ENCODE measurements at places on chromosomes 4 and X.

DNA sequence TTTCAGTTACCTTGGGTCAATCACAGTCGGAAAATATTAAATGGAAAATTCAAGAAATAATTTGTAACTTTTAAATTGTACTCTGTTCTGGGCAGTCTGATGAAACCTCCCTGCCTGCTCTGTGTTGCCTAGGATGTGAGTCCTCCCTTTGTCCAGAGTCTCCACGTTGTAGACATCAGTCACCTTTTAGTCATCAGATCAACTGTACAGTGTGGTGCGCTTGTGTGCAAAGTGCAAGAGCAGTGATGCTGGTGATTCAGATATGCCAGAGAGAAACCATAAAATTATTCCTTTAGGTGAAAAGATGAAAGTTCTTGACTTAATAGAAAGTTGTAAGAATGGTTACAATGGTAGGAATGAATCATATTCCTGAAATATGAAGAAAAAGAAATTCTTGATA lies 1.4 kb downstream of the SPATA4 start:
- no peak for DNase-seq

GRCh38 chr4:147361726-147362125 lies 119.2 kb upstream of the EDNRA start:
- no peak for DNase-seq

GRCh38 chr4:148057516-148057915 lies 325.6 kb downstream of the ARHGAP10 start:
- DNase-seq = no peak

- DNase-seq = no peak
Measured at GRCh38 chrX:112889400-112889799, 48.8 kb upstream of the AMOT start.

DNA sequence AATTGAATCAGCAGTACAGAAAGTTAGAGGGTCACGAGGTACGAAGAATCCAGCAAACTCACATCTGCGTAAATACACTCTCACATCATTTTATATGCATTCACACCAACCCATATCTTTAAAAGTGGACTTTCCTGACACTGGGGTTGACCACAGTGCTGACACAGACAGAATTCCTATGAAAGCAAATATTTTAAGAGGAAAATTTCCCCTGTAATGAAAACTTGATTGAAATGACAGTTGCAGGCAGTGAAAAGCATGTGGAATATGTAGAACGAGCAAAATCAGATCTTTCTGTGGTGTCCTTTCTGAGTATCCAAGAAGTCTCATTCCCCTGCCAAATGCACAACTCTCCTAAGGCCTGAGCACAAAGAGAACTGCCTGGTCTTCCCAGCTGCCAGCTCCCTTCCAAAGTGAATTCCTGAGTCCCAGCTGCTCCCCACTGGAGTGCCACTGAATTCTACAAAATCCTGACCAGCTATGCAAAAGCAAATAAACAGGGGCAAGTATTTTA lies 50.5 kb upstream of the FAM9C start:
- no peak for DNase-seq

DNA sequence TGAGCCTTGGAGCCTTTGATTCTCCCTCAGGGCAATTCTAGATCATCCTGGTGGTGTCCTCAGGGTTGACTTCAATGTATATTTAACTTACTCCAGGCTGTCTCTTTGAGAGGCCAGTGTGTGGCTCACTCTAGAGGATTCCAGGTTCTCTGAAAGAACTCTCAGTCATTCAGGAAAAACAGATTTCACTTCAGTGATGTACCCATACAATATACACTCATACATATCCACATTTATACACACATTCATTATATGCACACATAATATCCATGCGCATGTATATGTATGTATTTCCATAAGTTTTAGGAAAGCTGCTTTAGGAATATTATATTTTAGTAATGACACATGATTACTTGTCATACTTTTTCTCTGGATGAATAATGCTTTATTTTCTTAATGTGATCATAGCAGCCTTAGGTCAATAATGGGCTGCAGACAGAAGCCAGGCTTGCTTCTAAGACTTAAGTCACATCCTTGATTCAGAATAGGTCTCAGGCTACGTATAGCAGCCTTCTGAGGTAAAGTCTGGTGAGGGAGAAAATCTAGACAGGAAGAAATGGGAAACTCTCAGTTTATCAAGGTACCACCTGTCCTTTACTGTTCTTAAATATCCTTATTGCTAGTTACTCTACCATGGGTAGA lies 397.0 kb downstream of the GPAT3 start:
- DNase-seq = no peak

- DNase-seq = no peak
Measured at GRCh38 chr4:39587881-39588280, 50.8 kb downstream of the SMIM14 start.

DNA sequence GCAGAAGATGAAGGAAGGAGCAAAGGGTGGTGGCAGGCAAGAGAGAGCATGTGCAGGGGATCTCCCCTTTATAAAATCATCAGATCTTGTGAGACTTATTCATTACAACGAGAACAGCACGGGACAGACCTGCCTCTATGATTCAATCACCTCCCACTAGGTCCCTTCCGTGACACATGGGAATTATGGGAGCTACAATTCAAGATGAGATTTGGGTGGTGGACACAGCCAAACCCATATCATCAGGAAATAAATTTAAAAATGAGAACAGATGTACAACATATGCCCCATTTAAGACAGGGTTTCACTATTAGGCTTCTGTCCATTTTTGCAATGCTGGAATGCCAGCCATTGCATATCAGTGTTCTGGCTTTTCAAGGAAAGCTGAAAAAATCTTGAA lies 346.7 kb upstream of the SLIT2 start:
- DNase-seq = no peak

DNA sequence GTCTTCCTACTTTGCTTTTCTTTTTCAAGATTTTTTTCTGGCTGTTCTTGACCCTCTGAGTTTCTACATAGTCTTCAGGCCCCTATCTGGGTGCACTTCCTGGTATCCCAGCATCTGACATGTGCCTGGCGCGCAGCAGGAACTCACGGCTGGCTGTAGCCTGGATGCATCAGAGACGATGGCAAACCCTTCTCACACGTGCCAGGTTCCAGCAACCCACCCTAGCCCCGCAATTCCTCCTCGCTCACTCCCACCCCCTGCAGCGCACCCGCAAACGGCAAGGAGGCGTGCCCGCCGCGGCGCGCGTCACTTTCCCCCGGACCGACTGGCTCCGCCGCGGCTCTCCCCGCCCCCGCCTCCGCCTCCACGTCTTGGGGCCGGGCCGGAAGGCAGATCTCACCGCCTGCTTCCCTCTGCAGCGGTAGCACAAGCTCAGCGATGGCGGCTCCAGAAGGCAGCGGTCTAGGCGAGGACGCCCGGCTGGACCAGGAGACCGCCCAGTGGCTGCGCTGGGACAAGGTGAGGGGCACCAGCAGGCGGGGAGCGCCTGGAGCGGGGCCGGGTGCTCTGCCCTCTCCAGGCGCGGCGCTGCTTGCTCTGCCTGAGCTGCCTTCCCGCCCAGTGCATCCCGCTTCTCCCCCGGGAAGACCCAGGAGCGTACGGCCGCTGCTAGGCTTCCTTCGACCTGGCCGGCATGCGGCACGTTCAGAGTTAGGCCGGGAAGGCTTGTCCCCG lies at the start of gene PGM2:
TSS of gene PGM2 (plus strand) at position 392 of the 735 bp plus-strand sequence. CDS start at position 439, 47 bp downstream.
- peak; percentile 72 for DNase-seq

DNA sequence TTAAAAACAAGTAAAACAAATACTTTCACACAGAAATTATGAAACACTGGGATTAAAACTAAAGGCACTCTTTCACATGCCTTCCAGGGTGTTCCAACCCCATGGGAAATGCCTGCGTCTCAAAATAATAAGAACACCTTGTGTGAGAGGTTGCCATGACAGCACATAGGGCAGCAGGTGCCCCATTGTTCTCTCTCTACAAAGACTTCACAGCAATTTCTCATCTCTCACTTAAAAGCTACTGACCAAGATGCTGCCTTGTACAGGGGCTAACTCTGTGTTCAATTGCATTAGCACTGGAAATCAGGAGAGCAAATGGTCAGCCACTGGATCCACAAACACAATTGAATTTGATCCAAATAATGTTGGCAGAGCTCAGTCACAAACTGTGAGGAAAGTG lies 102.5 kb upstream of the GALNTL6 start:
- peak; percentile 78 for DNase-seq

- no peak for DNase-seq
Measured at GRCh38 chr4:106594291-106594952, 225.8 kb upstream of the GIMD1 start.

DNA sequence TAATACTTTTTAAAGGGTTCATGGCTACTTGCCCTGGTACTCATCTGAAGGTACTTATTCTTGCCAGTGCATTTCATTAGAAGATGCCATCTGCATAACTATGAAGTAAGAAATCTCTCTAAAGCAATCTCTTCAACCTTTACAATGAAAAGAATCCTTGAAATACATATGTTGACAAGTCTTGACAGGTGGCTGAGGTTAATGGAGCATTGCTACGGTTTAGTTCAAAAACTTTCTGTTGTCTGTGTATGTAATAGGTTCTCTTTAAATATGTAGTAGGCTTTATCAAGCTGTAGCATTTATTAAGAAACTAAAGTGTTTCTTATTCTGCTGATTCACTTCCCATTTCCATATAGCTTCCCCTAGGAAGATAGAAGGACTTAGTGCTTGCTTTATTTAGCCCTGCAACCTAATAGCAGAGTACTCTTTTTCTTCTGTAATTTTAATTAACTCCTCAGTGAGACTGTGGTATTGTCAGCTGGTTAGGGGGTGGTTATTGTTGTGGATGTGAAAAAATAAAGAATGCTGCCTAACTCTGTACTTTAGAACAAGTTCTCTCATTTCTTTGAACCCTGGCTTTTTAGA lies 39.3 kb downstream of the SLAIN2 start:
- no peak for DNase-seq

DNA sequence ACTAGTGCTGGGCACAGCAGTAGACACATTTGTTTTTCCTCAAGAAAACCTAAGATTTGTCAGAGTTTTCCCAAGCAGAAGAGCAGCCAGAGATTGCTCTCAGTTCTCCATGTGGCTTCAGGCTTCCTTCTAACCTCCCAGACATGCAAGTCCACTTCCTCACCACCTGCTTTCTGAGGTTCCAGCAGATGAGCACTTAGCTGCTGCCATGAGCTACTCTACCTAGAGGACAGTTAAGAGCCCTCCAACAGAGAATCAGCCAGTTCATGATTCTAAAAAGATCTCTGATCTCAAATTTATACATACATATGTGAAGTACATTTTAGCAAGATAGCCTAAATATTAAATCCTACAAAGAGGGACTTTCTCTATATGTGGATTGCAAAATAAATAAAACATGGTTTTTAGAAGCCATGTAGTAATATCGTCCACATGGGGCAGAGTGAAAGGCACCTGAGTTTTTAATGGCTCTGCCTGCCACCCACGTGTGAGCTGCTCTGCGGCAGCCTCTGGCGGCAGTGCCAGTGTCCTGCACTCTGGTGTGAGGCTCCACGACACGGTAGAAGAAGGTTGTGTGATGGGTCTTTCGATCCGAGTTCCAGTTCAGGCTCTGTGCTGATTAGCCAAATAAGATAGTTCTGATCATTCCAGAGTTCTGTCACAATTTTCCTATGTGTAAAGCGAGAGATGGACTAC lies 10.3 kb downstream of the CYP4V2 start:
- DNase-seq = no peak

DNA sequence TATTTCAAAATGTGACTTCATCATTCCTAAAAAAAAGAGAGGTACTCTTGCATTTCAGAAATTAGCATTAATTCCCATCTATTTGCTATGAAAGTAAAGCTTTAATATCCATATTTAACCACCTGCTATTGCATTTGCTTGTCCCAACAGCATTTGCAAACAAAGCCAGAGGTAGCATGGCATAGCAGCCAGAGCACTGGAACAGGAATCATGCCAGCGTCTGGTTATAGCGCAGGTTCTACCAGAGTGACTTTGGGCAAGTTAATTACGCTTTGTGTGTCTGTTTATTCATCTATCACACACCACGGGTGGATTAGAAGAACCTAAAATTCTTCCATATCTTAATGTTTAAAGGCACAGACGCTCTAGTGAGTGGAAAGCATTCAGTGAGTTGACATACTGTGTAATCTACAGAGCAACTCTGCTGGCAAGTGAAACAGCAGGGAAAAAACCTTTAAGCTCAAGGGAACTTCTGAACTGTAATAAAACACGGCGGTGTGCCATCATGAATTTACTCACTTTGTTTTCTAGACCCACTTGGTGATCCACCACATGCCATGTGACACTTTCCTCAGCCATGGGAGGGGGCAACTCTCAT lies 76.6 kb upstream of the QRFPR start:
- DNase-seq = no peak

DNA sequence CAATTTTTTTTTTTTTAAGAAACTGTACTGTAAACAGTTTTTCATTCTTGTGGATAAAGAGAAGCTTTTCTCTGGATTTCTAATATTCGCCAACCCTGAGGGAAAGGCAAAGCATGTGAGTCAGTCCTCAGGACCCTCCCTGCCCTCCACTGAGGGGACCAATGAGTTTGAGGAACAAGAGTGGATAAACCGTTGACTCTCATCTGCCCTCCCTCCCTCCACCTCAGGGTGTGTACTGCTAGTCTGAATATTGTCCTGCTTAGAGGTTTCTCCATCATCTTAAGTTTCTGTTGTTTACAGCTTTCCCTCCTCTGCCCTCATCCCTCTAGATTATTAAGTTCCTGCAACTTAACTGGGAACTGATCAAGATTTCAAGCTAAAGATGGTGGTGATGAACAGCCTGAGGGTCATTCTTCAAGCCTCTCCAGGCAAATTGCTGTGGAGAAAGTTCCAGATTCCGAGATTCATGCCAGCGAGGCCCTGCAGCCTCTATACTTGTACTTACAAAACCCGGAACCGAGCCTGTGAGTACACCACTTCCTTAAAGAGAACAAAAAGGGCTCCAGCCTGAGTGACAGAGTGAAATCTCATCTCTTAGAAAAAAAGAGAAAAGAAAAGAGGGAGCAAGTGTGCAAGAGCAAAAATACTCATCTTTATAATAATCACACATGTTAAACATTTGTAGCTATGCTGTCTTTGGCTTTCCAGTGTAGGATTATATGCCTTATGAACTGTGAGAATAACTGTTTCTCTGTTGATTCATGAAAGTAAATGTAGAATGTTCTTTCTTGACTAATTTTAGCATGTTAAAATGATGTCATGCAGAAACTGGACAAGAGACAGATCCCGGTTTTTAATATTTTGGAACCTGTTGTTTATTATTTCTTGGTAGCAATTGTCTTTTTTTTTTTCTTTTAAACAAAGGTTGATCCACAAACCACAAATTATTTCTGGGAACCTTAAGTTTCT lies 11.9 kb downstream of the CA5B start:
- DNase-seq = no peak

DNA sequence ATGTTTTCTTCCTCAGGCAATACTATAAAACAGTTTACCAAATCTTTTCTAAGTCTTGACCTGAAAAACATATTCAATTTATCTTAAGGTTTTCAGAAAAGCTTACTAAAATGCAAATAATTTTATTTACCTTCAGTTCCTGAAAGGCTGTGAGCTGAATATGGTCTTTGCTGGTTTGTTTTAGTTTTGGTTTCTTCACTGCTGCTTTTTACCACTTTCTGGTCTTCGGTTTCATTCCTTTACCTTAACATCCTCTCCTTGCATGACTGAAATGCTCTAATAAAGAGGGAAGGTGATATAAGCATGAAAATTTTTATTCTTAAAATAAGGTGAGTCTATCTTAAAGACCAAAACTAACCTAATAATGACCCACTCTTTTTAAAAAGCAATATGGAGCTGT lies 97.1 kb upstream of the NRK start:
- no peak for DNase-seq

GRCh38 chr4:21366840-21367239 lies 581.7 kb downstream of the KCNIP4 start:
- no peak for DNase-seq

- DNase-seq = no peak
Measured at GRCh38 chr4:85610450-85610849, 135.5 kb downstream of the ARHGAP24 start.
